ENCODE measurements at places on chromosomes 4 and X.
A peak's percentile ranks its signal among the peaks of the same experiment; 100 is the strongest.

- no peak for DNase-seq
Measured at GRCh38 chr4:23516716-23517115, 373.1 kb downstream of the PPARGC1A start.

GRCh38 chrX:10208281-10208856, 51.6 kb downstream of the CLCN4 start:
- no peak for DNase-seq

DNA sequence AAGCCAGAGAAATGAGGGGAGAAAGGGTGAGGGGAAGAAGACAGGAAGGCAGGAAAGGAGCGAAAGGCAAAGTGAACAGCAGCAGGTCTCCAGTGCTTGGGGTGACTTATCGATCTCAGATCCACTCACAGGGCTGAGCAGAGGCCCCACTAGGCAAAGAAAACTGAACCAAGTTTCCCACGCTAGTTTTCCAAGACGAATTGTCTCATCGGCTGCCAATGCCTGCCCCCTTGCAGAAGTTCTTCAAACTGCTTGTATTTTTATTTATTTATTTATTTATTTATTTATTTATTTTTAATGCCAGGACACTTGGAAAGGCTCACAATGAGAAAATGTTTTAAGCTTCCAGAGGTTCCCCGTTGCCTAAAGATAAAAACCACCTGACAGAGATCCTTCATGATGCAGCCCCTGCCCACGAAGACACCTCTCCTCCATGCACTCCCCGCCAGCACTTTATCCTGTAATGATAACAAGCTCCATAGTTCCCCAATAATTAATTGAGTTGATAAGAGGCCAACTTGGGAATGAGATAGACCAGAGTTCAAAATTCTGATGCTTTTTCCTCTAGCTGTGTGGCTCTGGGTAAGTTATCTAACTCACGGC, 43.2 kb downstream of the QDPR start:
- DNase-seq = peak; percentile 41

- no peak for DNase-seq
Measured at GRCh38 chrX:38061335-38061734, 55.0 kb downstream of the SYTL5 start.

GRCh38 chr4:140719022-140719421, 37.2 kb downstream of the TBC1D9 start:
- DNase-seq = no peak

GRCh38 chrX:44906041-44906440, 33.1 kb downstream of the KDM6A start:
- DNase-seq = peak; percentile 55

DNA sequence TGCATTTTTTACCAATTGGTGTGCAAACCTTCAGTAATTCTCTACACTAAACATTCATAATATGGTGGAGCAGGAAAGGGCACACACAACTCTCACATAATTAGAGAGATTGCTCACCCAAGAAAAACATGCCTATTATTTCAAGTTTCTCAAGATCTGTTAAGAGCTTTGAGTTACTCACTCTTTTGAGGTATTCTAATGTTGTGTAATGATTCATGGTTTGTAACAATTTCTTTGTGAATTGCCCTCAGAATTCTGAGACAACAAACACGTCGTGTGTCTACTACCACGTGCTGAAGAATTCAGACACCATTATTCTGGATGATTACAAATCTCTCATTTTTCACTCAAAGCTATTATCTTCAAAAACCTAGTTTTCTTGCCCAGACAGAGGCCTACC, 82.8 kb downstream of the PDGFC start:
- no peak for DNase-seq

GRCh38 chr4:68570122-68570507, 6.0 kb downstream of the UGT2B17 start:
- DNase-seq = no peak

DNA sequence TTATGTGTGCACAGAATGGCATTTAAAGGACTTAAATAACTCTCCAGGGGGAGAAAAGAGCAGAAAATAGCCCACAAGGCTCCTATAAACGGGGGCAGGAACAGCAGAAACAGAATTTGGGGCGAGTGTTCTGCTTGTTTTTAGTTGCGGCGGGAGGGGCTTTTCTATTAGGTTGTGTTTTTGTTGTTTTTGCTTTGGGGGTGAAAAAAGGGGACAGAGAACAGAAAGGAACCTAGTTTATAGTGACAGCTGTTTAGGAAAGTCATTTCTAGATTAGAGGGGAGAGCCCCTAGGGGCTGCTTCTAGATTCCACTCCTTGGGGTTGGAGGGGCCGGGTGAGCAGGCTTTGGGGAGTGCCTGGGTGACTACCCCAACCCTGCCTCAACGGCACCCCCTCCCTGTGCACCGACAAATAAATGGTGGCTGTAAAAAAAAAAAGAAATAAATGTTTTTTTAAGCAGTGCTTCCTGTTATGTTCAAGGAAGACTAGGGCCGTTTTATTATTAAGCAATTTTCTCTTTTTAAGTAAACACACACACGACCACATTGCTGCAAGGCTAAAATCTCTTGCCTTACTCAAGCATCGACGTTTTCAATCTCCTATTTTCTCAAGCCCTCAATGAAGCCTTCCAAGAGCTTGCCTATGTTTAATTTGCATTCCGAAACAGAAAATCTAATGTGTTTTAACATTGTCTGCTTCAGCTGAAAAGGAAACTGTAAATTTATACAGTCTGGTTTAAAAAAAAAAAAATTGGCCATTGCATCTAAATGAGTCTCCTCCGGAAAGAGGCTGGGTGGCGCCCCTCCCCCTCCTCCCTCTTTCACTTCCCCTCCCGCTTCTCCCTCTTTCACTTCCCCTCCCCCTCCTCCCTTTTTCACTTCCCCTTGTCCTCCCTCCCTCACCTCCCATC, 123.3 kb upstream of the TBL1X start:
- DNase-seq = peak; percentile 65

DNA sequence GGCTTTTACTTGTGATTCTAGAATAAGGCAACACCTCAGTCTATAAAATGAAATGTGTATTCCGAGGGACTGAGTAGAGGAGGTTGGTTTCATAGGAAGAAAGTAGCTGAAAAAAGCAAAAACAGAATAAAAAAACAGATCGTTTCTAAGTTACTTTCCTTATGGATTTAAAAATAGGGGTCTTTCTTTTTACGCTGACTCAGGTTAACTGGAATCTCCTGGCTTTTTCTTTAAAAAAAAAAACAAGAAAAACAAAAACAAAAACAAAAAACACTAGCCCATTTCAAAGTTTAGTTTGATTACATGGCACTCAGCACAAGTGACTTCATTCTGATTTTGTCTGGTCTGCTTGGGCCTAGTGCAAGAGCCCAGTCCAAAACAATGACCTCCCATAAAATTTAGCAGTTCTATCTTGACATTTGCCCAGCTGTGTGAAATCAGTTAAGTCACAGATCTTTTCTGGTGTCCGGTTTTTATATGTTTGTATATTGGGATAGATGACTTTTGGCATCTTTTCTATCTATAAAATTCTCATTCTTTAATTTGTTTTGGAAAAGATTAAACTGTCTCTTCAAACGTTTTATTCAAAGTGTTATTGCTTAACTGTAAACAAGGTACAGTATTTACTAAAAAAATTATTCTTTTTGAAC, 222.7 kb upstream of the HTR2C start:
- no peak for DNase-seq

Measured in NAMALWA (cell line).